NCI-H1092 treated with DMSO at 0.1 percent for 48 hours (cell line): ENCODE measurements at places on chromosomes 12 and 14.
A peak's percentile ranks its signal among the peaks of the same experiment; 100 is the strongest.

- DNase-seq: no peak
These were observed 70.2 kb downstream of the BTG1 start for GRCh38 chr12:92075425-92075914.

- DNase-seq: peak; percentile 7
These were observed 294.3 kb downstream of the APAF1 start for GRCh38 chr12:98939350-98939749.

DNA sequence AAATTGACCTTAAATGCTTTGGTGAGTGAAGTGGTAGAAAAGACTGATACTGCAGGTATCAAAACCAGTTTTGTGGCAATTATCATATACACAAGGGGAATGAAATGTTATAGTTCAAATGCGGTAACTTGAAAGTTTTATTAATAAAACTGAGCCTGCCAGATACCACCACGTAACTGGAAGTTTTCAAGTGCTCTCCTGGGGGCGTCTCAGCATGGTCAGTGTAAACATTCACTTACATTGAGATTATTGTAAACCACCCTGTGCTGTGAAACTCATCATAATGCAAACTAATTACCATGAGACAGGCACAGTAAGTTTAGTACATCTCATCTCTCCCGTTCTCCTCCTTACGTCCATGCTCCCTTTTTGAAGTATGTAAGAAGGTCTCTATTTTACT is 280.7 kb upstream of the FAR2 start:
- DNase-seq: no peak

DNA sequence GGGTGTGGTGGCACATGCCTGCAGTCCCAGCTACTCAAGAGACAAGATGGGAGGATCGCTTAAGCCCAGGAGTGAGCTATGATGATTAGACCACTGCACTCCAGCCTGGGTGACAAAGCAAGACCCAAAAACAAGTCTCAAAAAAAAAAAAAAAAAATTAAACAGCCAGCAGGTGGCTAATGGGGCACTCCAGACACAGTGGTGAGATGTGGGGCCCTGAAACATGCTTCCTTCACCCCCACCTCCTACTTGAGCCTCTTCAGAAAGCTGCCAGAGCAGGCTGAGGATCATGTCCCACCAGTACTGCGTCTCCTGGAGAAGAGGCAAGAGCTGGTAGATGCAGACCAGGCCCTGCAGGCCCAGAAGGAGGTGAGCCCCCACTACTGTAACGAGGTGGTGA is 2.1 kb downstream of the CFAP73 start:
- DNase-seq: no peak

- no peak for DNase-seq
These were observed 9.2 kb downstream of the NKX2-1 start for GRCh38 chr14:36510874-36511273.

GRCh38 chr12:125518074-125518473 is 452.8 kb downstream of the AACS start:
- DNase-seq: no peak

GRCh38 chr14:87810711-87811110 is 182.3 kb downstream of the GALC start:
- DNase-seq: no peak

- DNase-seq: peak; percentile 78
These were observed 36.2 kb downstream of the CHGA start for GRCh38 chr14:92959189-92959531.

DNA sequence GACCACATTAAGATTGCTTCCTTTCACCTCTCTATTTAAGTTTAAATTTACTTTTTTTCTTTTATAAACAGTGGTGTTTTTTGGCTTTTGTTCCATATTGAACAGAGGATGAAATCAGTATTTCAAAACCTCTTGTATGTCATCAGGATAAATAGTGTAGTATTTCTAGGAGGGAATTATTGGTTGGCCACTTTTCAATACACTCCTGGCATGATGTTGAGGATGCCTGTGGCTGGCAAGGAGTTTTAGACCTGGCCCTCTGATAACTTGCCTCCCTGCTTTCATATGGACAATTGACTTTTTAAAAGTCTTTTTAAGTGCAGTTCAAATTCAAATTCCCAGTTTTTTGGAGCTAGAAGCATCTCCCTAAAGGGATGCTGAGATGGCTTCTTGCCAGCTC is 9.8 kb downstream of the TMTC2 start:
- no peak for DNase-seq

DNA sequence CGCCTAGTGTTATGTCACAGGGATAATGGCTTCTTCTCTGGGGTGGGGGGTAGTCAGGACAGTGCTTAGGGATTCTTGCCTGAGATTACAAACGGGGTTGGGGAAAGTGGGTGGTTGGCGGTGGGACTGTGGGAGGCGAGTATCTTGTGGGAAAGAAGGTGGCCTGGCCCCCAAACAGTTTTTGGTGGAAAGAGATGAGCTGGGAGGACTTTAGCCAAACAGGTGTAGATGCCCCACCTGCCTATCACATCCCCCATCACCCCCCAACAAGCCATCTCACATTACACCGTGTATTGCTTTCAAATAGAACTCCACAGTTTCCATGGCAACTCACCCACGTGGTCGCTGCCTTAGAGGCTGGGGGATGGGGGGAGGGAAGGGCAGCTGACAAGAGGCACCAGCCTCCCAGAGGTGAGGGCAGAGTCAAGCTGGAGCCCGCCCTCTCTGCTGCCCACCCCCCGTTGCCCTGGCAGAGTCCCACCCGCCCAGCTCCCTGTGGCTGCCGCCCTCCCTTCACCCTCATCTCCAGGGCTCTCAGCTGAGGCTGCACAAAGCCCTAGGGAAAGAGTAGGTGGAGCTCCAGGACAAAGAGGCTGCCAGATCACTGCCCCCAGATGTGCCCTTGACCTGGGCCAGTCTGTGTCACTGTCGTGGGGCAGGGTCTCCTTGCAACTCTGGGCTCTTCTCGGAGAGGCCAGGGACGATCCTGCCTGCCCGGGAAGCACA is 98.3 kb downstream of the LRRC74A start:
- peak; percentile 97 for DNase-seq

GRCh38 chr12:38102197-38102596 is 214.4 kb upstream of the ALG10B start:
- no peak for DNase-seq

DNA sequence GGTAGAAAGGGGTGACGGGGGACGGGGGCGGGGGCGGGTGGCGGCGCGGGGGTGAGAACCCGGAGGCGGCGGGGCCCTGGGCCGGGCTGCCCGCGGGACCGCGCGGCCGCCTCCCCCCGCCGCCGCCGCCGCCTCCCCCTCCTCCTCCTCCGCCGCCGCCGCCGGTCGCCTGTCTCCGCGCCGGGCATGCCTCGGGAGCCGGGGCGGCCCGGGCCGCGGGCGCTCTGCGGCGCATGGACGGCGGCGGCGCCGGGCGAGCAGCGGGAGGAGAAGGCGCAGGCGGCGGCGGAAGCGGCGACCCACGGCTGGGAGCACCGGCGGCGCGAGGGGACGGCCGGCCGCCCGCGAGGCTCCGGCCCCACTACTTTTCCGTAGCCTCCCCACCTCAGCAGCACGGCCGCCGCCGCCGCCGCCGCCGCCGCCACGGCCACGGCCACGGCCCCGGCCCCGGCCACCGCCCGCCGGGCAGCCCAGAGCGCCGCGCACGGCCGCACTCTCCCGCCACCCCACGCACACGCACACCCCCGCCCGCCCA is at the start of gene NPAS3:
Gene NPAS3, plus strand, starts transcription at position 161 of the 535 bp plus-strand sequence.
- peak; percentile 28 for DNase-seq

GRCh38 chr12:93960521-93960920 is 187.9 kb upstream of the PLXNC1 start:
- no peak for DNase-seq

GRCh38 chr12:19496219-19496878 is 57.1 kb downstream of the AEBP2 start:
- DNase-seq: no peak

DNA sequence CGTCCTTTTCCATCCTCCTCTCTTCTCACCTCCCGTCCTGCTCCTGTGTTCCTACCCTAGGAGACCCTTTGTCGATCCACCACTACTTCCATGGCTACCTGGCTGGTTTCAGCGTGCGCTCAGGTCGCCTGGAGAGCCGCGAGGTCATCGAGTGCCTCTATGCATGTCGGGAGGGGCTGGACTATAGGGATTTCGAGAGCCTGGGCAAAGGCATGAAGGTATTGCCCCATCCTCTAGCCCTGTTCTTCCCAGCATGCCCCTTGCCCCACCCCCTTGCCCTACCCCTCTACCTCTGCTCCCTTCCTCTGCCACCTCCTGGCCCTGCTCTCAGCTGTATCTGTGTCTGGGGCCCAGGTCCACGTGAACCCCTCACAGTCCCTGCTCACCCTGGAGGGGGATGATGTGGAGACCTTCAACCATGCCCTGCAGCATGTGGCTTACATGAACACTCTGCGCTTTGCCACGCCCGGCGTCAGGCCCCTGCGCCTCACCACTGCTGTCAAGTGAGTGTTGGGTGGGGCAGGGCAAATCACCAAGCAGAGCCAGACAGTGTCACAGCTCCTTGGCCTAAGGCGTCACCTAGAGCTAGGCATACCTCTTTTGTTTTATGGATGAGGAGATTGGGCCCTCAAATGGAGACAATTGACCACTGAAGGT is 12.8 kb downstream of the CLSTN3 start:
- no peak for DNase-seq

DNA sequence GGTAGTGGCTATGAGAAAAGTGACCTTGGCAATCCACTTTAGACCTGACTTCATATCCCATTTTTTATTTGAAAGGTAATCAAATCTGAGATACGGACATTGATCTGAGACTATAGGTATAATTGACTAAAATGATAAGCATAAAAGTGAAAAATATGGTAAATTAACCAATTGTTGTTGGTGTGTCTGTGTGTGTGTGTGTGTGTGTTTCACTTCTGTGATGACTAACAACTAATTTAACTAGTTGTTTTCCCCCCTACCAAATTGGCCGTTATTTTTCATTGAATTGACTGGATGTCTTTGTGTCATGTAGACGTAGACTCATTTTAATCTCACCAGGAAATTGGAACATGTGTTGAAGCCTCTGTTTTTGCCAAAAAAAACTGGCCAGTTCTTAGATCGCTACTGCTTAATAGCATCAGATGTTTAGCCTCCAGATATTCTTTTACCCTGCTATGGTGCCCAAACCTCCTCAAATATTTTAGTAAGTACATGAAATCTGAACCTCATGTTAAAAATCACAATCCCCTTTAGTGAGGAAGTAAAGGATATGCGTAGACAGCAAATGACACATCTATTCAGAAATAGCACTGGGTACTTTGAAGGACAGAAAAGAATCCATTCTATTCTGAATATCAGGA is 395.0 kb downstream of the EGLN3 start:
- no peak for DNase-seq

DNA sequence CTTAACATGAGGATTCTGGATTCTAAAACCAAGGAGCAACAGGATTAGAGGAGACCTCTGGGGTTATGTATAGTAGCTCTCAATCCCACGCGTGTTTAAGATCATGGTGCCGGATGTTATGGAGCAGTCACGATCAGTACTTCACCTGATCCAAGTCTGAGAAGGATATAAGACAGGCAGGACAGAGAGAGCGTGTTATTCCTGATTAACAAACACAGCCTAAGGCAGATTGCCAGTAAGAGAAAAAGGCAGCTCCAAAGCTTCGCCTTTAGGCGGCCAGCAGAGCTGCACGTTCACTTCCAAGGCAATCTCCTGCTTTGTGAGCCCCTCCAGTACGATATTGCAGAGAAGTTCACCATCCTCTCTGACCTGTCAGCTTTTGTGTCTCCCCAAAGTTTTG is 5.5 kb downstream of the SETD3 start:
- DNase-seq: no peak

DNA sequence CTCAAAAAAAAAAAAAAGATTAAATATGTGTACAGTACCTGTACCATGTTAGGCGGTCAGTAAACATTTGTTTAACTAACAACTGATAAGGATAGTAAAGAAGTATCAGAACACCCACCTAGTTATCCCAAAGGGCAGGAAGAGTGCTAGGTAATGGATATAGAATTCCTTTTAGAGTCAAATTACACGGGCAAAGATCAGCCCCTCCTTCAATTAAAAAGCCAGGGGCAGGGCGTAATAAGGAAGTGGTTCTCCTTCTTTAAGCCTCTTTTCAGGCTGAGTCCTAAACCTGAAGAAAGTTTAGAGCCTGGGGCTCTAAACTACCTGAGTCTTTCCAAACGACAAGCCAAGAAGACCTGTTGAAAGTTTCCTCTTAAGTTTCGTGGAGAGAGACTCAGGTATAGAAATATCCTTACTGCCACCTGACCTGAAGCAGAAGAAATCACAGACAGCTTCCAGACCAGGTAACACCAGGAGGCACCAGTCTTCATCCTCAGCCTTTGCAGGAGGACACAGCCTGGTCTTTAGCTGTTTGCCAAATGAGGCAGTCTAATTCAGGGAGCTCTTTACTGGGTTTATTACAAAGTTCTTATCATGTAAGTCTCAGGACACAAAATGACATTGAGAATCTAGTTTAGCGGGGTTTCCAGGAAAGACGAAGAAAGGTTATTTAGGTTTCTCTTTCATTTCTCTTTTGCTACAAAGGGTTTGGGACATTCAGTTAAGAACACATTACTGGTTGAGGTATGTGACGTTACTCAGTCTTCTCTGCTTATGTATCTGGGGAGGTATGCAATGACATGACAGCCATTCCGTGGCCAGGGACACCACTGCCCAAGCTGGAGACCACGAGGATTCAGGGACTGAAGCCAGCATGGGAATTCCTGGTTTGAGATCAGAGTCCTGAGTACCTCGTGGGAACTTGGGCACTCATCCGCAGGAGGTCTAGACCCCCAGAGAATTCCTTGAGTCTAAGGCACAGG is at the start of gene BCL2L14:
Gene BCL2L14, plus strand, starts transcription at position 266 of the 983 bp plus-strand sequence. CDS start 8,367 bp downstream, outside the sequence.
- DNase-seq: no peak

- no peak for DNase-seq
These were observed 36.9 kb downstream of the NRDE2 start for GRCh38 chr14:90294872-90295271.

DNA sequence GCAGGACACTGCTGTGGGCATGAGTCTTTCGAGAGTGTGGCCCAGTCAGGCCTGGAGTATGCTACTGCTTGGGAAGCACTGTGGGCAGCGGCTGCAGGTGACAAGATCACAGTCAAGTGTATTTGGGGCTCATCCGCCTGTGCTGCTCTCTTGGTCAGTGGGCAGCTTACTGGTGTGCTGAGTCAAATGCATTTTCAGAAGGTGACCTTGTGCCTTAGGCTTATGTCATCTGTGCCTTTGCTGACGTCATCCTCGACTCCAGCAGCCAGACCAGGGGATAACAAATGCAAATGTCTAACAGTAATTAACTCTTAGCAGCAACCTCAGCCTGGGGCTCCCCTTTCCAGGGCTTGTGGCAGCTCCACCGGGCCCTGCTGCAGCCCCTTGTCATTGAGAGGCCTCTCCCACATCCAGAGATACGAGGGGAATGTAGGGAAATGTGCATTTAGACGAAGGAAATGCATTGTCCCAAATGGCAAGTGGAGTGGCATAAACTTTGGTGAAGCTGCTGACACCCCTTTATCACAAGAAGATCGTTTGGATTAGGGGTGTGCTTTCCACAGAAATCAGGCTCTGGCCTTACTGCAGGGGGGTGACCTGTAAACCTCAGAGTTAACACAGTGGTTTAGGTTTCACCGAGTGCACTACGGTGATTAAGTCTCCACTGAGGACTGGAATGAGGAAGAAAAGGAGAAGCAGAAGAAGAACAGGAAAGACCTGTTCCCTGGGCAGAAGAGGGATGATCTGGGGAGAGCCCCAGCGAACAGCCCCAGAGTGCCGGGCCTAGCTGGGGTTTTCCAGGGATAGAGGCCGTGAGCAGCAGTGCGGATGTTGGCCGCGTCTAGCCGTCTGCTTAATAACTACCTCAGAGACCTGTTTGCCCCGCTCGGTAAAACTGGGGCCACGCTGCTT is 39.7 kb downstream of the PSMA6 start:
- DNase-seq: no peak
